D341Med (cell line): ENCODE measurements at places on chromosomes 5 and 9.

- DNase-seq = no peak
Observed at GRCh38 chr9:125633116-125633745, 73.8 kb downstream of the MAPKAP1 start.

GRCh38 chr5:118692811-118693342, 295.5 kb downstream of the DTWD2 start:
- DNase-seq = no peak

DNA sequence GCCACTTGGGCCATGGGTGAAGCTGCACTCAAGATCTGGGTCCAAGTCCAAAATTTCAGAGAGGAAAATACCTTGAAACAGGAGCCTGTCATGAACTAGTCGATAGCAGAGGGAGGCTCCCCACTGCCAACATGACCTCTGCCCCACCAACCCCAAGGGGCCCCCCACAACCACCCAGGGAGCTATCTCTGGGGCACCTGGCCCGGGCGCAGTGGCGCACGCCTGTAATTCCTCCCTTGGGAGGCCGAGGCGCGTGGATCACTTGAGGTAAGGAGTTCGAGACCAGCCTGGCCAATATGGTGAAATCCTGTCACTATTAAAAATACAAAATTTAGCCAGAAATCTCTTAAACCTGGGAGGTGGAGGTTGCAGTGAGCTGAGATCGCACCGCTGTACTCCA, 20.1 kb upstream of the HMCN2 start:
- no peak for DNase-seq

DNA sequence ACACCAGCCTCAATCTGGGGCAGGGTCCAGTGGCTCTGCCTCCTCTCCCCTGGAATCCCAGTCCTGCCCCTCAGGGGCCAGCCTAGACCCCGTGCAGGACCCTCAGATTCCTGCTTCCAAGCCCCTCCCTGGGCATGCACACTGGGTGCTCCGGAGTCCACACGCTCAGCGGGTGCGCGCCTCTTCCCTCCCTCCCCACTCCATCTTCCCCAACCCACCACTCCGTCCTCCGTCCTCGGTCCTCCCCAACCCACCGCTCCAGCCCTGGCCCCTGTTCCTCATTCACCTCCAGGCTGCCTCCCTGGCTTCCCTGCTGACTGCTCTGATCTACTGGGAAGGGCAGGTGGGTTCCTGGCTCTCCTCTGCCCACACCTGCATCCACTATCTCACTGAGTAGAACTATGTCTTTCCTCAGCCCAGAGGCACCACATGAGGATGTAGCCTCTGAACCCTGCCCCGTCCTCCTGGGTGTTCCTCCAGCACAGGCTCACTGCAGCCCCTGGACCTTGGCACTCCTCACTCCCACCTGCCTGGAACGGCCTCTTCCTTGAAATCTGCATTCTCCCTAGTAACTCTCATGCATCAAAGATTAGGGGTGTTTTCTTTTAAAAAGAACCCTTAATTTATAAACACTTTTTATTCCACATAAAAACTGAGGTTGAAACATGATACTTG, 92.8 kb downstream of the CAMSAP1 start:
- DNase-seq = no peak

- DNase-seq = no peak
Observed at GRCh38 chr9:137470785-137471184, 11.7 kb upstream of the NSMF start.

DNA sequence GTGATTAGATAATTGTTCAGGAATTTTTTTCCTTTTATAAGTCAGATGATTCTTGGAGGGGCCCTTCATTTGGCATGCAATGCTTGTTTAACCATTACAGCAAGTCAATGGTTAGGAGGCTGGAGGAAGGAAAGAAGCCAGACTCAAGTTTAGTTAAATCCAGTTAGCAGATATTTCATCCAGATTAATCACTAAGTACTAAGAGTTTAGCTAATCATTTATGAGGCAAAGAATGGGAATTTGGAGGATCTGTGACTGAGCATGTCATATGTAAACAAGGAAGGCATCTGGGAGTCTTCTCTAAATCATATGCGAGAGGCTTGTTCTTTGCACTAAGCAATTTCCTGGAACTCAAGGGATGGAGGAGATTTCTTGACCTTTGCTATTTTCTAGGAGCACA, 145.3 kb upstream of the SGCD start:
- DNase-seq = no peak

- DNase-seq = no peak
Observed at GRCh38 chr5:97019435-97020117, 83.7 kb downstream of the LNPEP start.

DNA sequence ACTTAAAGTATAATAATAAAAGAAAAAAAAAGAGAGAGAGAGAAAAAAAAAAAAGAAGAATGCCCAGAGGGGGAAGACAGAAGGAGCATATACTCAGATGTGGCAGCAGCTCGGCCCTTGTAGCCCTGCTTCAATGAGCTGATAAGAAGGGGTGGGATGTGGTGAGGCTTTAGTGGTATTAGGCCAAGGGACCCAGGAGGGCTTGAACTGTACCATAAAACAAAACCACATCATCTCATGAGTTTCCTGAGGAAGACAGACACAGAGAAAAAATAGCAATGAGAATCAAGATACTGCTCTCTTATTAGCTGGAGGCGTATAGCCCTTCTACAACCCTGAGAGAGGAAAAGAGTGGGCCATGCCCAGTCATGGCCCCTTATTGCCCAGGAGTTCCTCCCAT, 72.8 kb downstream of the SLC1A1 start:
- DNase-seq = no peak

GRCh38 chr5:153742060-153742459, 251.6 kb downstream of the GRIA1 start:
- no peak for DNase-seq

DNA sequence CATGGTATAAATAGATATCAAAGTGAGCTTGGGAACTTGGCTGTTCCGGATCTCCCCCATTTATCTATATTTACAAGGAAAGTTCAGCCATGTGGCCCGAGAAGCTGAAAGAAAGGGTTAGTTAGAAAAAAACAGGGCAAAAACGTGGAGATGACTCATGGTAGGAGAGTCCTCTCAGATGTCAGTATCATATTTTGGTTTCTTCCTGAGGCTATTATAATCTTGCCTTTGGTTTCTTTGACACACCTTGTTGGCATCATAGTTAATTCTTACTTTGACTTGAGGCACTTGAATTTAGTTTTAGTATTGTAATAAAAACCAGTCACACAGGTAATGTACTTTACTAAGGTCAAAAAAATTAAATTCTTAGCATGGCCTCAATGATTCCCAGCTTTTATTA, 59.9 kb downstream of the GABRA6 start:
- DNase-seq = no peak

GRCh38 chr9:36870960-36871359, 163.1 kb downstream of the PAX5 start:
- peak; percentile 76 for DNase-seq

DNA sequence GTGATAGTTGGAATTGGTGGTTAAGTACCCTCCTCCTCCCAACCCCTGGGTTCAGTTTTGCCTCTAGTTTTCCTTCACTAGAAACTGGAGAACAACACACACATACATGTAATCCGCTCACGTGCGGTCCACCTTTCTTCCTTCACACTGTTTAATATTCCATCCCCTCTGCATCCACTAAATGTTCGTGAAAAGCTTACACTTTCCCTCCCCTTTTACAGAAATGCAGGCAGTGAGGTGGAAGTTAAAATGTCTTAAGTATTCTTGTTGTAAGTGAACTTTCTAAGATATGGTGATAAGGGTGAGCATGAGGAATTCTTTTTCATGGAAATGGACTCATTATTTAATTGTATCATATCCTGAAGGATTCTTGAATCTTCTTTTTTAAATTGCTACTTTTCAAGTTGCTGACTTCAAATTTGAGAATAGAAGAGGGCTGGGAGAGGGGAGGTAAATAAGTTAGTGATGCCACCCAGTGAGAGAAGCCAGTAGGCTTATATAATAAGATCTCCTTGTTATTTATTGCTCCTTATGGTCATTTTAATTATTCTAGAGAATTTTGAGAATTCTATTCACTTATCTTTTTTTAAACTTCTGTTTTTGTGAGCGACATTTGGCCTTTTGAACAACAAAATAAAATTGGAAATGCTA, 90.2 kb downstream of the TLE4 start:
- DNase-seq = no peak

DNA sequence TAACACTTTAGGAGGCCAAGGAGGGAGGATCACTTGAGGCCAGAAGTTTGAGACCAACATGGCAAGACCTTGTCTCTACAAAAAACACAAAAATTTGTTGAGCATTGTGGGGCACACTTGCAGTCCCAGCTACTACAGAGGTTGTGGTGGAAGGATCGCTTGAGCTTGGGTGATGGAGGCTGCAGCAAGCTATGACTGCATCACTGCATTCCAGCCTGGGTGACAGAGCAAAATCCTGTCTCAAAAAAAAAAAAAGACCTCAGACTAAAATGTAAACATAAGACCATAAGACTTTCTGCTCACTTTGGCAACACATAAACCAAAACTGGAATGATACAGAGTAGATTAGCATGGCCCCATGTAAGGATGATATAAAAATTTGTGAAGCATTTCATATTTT, 24.6 kb upstream of the NANS start:
- DNase-seq = no peak

DNA sequence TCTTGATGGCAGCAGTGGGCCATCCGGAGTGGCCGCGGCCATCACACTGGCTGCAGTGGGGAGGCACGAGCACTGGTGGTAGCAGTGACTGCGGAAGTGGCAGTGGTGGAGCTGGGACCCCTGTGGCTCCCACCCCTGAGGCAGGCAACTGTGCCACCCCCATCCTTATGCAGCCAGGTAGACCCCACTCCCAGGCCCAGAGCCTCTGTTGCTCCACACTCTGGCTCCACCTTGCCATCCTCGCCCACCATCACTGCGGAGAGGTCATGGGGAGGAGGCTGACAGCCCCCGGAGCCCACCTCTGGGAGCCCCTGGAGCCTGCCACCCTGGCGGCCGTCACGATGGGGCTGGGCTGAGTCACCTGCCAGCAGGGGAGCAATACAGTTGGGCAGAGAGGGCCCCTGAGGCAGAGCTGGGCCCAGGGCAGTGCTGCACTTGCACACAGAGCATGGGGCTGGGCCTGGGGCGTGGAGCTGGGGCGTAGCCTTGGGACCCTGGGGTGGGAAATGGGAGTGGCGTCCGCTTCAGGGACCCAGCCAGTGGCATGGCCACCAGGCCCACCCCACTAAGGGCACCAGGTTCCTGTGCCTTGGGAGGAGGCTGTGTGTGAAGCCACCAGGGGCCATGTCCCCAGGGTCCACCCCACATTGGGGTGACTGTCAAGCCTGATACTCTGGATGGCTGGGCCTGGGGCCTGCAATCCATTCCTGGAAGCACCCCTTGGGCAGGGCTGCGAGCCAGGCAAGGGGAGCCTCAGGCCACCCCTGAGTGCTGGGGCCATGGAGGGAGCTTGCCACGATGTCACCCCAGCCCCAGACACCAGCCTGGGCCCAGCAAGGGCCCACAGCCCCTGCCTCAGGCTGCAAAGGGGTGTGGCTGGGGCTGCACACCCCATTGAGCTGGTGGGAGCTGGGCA, 7.7 kb downstream of the AMBP start:
- DNase-seq = no peak

- DNase-seq = peak; percentile 26
Observed at GRCh38 chr5:969408-969839, 39.2 kb upstream of the NKD2 start.

DNA sequence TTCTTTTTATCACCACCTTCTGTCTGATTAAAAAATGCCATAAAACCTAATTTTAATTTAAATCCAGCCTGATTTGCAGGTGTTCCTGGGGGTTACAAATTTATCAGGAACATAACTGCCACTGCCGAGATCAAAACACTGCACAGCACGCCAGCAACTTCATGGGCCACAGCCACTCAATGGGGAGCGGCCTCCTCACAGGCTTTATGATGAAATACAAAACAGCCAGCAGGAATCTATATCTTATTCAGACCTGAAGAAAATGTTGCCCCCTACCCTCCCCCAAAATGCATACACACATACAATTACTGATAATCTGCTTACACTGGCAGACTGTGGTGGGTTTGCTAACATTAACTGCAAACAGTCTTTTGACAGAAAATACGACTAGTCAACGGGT, 151.7 kb upstream of the POU5F2 start:
- DNase-seq = no peak

- peak; percentile 71 for DNase-seq
Observed at GRCh38 chr5:1468247-1468612, 23.0 kb upstream of the SLC6A3 start.

- DNase-seq = no peak
Observed at GRCh38 chr5:146671561-146672295, 155.7 kb upstream of the GPR151 start.

- no peak for DNase-seq
Observed at GRCh38 chr9:105187781-105188180, 56.7 kb upstream of the SLC44A1 start.

- no peak for DNase-seq
Observed at GRCh38 chr5:74810915-74811314, 43.9 kb downstream of the NSA2 start.

- no peak for DNase-seq
Observed at GRCh38 chr9:121915304-121915625, 177.8 kb downstream of the TTLL11 start.
